ENCODE measurements at places on chromosomes 6 and 20.

DNA sequence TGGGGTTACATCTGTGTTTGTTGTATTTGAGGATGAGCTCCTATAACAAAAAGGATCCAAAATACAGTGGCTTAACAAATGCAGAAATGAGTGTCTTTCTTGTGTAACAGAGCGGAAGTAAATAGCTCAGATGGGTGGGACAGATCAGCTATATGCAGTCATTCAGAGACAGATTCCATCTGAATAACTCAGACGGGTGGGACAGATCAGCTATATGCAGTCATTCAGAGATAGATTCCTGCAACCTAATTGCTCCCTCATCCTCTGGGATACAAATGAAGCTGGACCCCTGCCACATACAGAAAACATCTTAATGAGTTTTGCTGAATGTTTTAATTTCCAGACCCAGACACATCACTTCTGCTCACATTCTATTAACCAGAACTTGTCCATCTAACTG, 332.3 kb downstream of the BCKDHB start:
- DNase-seq: no peak

DNA sequence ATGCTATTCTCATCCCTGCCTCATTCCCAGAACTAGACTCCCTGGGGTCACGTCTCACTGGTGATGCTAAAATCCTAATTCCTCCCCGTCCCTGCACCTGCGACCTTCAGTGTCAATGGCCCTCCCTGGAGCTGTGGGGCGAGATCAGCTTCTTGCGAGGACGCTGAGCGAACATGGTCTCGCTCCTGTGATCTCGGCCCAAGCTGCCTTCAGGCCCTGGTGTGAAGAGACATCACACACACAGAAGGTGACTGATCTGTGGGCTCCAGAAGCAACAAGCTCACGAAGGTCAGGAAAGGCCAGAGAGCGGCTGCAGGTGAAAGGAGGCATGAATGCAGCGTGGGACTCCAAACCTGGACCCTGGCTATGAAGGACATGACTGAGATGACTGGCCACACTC, 139.5 kb upstream of the CST7 start:
- DNase-seq: no peak

DNA sequence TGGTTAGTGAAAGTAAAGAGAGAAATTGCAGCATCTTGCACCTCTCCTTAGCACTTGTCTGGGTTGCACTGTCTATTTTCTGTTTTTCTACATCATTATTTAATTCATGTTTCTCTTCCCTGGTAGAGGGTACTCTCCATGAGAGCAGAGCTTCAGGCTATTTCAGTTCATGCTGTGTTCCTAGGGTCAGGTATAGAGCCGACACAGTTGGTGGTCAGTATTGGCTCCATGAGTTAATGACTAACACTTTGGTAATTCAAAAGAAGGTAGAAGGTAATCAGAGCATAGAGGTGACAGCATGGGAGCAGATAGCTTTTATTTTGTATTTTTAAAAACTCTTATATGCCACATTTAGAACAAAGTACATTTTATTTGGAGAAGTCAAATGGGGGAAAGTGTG, 42.7 kb downstream of the RIMS1 start:
- no peak for DNase-seq

DNA sequence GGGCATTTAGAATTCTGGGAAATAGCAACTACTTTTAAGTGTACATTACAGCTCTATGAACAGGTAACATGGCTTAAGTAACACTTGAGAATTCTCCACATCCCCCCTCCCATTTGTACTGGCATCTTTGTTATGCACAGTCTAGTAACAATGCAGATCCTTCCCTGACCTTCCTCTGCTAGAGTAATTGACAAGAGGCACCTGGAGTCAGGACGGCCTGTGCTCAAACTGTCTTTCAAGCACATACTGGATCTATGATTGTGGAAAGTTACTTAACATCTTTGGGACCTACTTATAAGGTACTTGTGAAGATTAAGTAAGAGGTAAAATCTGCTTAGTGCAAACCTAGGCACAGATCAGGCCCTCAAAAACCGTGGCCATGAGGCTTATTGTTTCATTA, 21.9 kb upstream of the GSTA3 start:
- DNase-seq: no peak

- DNase-seq: no peak
Measured at GRCh38 chr6:91852252-91852651, 1265.4 kb upstream of the MAP3K7 start.

DNA sequence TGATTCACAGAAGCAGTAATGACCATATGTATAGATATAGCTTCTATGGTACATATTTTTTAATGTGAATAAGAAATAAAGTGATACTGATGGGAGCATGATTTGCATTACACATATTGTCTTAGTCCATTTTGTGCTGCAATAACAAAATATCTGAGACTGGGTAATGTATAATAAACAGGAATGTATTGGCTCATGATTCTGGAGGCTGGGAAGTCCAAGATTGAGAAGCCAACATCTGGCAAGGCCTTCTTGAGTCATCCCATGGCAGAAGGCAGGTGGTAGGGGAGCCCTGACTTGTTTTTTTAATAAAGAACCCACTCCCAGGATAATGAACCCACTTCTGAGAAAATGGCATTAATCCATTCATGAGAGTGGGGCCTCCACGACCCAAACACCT, 185.6 kb upstream of the RREB1 start:
- no peak for DNase-seq

GRCh38 chr6:135254471-135254870, 73.4 kb downstream of the MYB start:
- no peak for DNase-seq

DNA sequence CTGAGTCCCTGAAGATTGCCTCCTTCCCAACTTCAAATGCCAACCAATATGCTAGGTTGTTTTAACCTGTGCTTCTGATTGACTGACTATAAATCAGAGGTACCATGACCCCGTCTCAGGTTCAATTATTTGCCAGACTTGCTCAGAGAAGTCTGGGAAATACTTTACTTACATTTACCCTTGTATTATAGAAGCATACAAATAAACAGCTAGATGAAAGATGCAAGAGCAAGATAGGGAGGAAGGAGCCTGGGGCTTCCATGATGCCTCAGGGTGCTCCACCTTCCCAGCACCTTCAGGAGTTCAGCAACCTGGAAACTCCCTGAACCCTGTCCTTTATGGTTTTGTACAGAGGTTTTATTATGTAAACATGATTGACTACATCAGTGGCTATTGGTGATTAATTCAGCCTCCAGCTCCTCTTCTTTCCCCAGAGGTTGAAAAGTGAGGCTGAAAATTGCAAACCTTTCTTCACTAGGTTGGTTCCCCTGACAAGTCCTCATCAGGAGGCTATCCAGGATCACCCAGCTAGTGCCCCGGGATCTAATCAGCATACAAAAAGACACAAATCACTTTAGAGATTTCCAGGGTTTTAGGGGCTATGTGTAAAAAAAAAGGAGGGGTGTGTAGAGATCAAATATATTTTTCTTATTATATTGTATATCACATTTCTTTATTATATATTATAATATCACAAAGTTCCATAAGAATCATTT, 547.7 kb downstream of the EPM2A start:
- no peak for DNase-seq

- no peak for DNase-seq
Measured at GRCh38 chr6:98827295-98828159, 6.8 kb upstream of the POU3F2 start.

- DNase-seq: no peak
Measured at GRCh38 chr20:8386991-8387390, 254.9 kb downstream of the PLCB1 start.

GRCh38 chr6:15349379-15349778, 103.5 kb downstream of the JARID2 start:
- DNase-seq: no peak

DNA sequence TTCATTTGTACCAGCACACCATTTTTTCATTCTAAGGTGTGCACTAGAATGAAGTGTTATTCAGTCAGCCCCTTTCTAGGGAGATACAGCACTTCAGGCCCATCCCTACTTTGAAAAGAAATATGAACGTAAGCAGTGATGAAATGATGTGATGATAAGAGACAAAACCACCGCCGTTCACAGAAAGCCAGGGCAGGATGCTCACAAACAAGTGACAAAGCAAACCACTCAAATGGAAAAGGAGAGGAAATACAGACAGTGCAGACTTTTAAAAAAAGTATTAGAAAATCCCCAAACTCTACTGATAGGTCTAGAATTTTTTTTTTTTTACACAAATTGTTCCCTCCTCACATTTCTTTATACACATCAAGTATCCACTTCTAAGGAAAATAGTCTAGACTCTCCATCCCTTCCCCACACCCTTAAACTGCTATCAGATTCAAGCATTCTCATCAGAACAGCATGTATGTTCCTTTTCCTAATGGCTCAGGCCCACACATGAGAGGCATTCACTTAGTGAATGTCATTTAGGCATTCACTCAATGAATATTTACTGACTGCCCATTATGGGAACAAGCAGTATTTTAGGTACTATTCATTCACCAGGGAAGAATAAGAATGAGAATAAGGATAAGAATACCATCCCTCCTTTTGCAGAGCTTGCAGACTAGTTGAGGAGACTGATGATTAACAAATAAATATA, 243.5 kb downstream of the GMPR start:
- no peak for DNase-seq

GRCh38 chr6:25706314-25707014, 48.1 kb upstream of the SLC17A4 start:
- no peak for DNase-seq

GRCh38 chr6:30497714-30498113, 8.4 kb downstream of the HLA-E start:
- no peak for DNase-seq

DNA sequence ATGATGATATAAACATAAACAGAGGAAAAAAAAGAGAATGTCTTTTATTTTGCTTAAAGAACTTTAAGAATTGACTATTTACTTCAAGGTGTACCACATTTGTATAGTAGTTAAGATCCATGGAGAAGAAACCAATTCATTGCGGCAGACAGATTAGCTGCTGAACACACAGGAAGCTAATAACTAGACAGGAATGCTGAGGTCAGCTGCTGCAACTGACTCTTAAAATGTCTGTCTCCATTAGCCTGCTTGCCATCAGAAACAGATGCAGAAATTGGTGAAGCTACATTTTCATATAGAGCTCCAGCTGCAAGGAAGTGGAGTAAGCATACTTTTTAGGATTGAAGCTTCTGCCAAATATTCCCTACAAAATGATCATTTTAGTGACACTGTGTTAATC, 939.5 kb downstream of the EPHA7 start:
- DNase-seq: no peak

DNA sequence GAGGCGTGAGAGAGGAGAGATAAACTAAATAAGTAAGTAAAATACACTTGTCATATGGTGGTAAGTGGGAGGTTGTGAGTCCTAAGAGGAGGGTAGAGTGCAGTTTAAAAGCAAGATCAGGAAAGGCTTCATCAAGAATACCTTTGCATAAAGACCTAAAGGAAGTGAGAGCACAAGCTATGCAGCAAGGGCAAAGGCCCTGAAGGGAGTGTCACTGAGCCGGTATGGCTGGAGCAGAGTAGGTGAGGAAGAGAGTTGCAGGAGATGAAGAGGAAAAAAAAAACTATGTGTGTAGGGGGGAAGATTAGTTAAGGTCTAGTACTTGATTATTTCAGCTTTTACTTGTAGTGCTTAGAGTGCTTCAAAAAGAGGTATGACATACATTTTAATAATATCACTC, 11.0 kb downstream of the DNAAF9 start:
- DNase-seq: no peak

- no peak for DNase-seq
Measured at GRCh38 chr20:9109566-9109965, 40.7 kb downstream of the PLCB4 start.

- DNase-seq: no peak
Measured at GRCh38 chr6:447381-448165, 56.0 kb downstream of the IRF4 start.

DNA sequence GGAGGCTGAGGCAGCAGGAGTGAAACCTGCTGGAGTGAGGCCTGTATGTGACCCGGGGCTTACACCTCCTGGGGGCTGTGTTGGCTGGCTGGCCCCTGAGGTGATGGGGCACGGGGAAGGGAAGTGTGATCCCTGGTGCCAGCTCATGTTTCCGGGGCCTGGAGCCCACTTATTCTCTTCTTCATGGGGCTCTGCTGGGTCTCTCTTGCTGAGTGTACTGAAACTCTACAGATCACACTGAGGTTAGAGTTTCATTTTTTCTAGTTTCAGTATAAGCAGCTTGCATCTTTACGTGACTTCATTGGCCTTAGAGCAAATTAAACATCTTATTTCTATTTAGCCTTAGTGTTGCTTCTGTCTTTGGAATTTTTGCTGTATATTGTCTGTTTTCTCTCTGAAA, 96.2 kb downstream of the ANKS1A start:
- DNase-seq: no peak

DNA sequence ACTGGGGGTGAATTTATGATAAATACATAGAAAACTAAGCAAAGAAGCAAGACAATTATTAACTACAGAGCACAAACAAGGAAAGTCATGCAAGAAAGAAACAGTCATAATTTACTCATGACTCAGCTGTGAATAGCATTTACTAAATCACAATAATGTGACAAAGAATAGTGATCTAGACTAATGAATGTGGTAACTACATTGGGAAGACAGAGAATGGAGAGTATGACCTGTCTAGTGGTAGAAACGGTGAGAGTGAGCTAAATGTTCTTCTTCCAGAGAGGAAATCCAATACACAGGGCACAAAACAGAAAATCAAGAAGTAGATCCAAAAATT, 153.5 kb upstream of the DST start:
- no peak for DNase-seq

DNA sequence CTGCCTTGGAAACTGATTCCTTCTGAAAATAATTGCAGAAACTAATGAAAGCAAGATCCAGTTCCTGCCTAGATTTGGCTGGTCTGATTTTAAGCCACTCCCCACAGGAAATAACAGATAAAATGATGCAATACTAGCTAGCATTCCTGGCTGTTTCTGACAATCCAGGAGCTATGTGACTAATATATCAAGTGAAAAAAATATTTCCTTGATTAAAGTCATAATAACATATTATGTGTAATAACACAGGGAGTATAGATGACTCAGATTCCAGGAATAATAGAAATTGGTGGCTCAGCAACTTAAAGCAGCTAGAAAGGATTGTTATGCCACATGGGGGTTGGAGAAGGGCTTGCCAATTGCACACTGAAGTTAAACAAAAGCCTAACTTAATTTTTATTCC, 182.7 kb upstream of the SALL4 start:
- no peak for DNase-seq

DNA sequence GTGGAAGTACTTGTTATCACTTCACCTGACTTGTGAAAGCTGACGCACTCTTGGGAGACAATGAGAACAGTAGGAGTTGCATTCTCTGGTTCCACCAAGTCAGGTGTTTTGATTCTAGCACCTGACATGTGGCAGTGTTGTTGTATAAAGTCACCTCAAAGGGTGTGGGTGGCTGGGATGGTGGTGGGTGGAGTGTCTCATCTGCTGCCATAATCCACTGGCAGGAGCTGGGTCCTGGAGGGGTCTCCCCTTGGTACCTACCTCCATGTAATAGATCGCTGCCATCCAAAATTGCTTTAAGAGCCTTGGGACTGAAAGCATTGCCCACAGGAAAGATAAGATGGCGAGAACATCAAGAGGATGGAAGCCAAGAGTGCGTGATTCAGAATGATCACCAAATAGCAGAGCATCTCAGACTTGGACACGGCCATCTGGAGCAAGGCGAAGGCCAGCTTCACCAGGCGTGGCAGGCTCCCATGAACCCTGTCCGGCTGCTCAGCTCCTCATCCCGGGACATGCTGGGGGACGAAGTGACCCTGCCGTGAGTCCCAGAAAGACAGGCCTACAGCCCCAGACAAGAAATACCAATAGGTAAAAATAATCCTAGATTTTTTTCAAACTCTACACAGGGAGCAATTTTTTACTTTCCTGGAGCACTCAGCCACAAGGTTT, 56.6 kb downstream of the NPEPL1 start:
- DNase-seq: no peak

GRCh38 chr20:31861385-31862156, 8.8 kb downstream of the DUSP15 start:
- peak; percentile 80 for DNase-seq

Measured in NCI-H526 treated with DMSO at 0.1 percent for 48 hours (cell line).